ENCODE measurements at places on chromosomes 12 and 14.

GRCh38 chr14:72686101-72686500, 207.8 kb downstream of the DPF3 start:
- DNase-seq: no peak

DNA sequence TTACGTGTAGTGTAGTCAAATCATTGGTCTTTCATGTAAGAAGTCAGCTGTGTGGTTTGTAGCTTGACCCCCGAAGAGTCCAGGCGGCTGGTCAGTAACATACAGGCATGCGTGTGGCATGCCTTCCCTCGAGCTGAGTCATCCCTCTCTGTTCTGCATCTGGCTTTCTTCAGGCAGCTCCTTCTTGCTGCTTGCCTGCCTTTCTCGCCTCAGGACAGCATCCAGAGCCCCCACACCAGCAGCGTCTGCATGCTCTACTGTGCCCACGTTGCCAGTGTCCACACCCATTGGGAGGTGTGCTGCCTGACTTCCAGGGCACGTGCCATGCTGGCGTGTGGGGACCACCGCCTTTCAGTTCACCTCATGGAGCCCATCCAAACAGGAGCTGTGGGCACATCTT, 96.8 kb downstream of the EP400 start:
- no peak for DNase-seq

DNA sequence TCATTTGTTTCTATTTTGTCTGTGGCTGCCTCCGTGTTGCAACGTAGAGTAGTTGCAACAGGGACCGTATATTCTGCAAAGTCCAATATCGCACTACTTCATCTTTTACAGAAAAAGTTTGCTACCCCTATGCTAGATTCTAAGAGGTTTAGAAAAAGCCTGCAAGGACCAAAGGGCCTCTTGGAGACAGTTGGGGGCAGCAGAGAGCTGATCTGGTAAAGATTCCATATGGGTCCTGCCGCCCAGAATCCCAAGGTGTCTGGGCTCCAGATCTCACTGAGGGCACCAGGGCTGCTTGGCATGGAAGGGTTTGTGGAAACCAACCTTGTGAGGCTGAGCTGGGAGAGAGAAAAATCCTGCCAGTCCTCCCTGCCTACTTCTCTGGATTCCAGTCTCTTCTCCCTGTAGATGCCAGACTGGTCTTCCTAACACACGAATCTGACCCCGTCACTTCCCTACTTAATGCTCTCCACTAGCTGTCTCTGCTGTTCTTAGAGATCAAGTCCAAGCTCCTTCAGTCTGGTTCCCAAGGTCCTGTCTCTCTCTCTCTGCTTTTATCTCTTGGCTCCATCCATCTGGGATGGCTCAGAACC, 74.6 kb downstream of the GLRX5 start:
- DNase-seq: no peak

GRCh38 chr14:61749867-61750266, 12.4 kb upstream of the SNAPC1 start:
- no peak for DNase-seq

GRCh38 chr12:76024942-76025600, 6.5 kb downstream of the PHLDA1 start:
- DNase-seq: no peak

All from esophagus muscularis mucosa (tissue), 4 donors.